ENCODE measurements at places on chromosomes 5 and 9.
A peak's percentile ranks its signal among the peaks of the same experiment; 100 is the strongest.

DNA sequence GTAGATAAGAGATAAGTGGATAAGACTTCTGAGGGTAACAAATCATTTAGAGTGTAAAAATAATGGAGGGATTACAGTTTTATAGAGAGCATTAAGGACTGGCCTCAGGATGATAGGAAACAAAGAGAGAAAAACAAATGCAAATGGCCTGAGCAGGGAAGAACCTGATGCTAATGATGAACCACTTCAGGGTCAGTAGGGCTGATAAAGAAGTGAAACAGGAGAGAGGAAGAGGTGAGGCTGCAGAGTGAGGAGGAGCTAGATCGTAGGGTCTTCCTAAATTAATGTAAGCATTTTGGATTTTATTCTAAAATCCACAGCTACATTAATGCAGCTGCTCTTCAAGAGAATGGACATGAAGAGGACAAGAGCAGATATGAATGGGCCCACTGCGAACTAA lies 698.0 kb upstream of the MEF2C start:
- DNase-seq: no peak

GRCh38 chr5:63050916-63051315 lies 472.3 kb downstream of the LRRC70 start:
- DNase-seq: peak; percentile 74

DNA sequence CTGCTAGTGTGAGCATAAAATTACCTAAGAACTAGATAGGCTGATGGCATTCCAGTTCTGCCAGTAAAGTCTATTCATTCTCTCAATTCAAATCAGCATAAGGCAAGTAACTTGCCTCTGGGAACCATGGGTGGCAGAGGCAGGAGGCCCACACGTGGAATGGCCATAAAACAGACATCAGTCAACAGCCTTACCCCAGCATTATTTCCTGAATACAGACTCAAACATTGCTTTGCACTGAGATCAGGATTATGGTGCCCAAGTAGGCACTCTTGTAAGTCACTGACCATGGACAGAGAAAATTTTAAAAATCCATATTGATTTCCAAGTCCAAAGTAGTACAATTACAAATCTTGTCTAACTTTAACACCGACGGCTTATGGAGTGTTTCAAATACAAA lies 157.7 kb downstream of the NR2F1-AS1 start:
- DNase-seq: no peak

GRCh38 chr5:130496215-130496614 lies 592.0 kb downstream of the CHSY3 start:
- no peak for DNase-seq

DNA sequence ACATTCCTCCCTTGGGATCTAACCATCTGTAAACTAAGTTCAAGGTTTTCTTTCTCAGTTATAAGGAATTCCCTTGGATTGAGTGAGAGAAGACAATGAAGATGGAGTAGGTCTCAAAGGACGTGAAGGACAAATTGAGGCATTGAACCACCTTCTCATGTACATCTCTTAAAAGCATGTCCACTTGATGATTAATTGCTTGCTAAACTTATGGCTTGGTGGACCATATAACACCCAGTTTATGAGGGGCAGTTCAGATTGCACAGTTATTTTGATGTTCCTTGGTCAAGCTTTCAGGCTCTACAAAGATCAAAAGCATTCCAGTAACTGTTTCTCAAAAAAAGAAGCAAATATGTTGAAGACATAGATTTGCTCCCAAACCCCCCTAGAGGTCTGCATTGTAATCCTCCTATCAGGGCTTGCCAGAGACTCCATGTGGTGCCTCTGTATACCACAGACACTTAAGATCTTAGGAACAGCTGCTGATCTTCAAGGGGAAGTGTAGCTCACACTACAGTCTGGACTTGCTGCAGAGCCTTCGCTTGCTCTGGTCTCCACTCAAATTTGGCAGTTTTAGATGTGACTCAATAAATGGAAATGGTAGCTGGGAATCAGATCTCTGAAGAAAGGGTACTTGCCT lies 56.9 kb upstream of the ALDH1A1 start:
- DNase-seq: peak; percentile 91

DNA sequence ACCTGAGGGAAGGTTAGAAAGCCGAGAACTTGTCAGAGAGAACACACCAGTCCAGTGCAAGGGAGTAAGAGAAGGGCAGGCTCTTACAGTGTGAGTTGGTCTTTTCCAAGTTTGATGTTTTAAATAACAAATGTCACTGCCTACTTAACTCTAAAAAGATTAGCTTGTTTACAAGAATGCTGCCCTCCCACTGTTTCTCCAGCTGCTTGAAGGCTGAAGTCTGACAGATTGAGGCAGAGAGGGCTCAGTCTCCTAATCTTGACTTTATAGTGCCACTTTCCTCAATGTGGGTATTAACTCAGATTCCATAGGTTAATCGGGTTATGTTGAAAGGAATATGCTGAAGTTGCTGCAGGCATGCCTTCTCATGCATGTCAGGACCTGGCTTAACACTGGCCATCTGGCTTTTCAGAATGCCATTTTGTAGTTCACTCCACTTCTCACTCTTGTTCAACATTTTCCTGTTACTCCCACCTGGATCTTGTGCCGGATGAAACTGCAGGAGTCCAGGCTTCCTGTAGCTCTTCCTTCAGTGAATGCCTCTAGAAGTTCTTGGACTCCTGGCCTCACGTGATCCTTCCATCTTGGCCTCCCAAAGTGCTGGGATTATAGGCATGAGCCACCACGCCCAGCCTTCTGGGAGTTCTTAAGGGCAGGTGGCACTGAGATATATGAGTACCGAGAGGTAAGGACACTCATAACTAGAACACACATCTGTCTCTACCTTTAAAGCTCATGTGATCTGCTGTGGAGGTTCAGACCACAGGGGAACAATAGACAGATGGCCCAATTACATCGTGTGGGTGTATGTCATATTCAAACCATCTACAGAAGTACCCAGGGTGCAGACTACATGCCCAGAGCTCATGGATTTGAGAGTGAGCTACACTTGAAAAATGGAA lies 249.7 kb downstream of the ARHGAP26 start:
- no peak for DNase-seq

GRCh38 chr9:72597181-72597517 lies 75.7 kb downstream of the TMC1 start:
- no peak for DNase-seq

DNA sequence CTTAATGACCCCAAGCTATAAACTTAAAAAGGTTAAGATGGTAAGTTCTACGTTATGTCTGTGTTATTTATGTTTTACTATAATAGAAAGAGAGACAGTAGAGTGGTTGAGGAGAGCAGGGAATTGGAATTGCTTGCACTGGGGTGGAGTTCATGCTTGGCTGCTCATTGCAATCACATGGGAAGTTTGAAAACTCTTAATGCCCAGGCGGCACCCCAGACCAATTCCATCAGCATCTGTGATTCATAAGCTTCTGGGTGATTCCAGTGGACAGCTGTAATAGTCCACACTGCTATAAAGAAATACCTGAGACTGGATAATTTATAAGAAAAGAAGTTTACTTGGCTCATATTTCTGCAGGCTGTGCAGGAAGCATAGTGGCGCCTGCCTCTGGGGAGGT lies 323.9 kb upstream of the MSX2 start:
- no peak for DNase-seq

DNA sequence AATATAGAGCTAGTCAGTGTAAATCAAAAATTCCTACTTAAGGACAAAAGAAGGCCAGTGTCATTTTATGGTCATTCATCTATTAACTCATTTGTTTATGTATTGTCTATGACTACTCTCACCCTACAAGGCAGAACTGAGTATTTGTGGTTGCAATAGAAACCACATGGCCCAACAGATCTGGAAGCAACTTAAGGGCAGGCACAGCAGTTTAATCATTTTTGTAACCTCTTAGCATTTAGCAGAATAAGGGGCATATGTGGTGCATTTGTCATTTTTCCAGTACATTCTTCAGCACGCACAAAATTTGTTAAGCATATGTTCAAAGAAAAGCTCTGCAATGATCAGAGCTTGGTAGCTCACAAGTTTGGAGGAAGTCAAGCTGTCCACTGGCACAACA lies 1.1 kb downstream of the FKBP15 start:
- peak; percentile 37 for DNase-seq

DNA sequence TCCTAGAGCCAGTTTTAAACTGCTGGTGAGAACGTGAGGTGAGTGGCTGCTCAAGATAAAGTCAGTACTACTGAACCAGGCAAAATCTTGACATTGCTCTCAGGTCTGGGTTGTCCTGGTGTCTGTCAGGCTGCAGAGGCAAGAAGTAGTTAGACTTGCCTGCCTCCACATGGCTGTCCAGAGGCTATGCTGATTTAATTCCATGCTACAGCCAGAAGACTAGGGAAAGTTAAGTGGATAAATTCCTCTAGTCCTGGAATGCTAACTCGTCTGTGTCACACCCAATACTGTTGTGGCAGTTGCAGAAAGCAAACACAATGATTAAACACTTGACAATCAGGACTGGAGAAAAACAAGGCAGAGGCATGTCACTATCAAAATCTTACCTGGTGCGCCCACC lies 118.9 kb downstream of the ACER2 start:
- no peak for DNase-seq

GRCh38 chr9:115369322-115369957 lies 251.5 kb upstream of the TNC start:
- DNase-seq: peak; percentile 9

- DNase-seq: no peak
These were observed 394.0 kb downstream of the DMRTA1 start for GRCh38 chr9:22840641-22841040.

- no peak for DNase-seq
These were observed 185.2 kb downstream of the CETN3 start for GRCh38 chr5:90224342-90224741.

DNA sequence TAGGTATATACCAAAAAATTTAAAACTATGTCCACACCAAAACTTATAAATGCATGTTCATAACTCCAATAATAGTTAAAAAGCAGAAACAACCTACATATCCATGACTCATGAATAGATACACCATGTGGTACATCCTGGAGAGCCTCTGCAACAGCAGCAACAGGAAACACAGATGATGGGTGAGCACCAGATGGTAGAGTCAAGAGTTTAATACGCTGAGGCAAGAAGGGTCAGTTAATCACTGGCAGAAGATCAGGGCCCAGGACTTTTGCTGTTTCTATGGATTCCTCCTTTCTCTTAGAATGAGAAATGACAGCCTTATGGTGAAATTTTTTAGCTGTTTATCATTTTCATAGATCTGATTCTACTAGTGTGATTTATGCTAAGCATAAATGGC lies 351.8 kb upstream of the ADAMTSL1 start:
- DNase-seq: no peak

DNA sequence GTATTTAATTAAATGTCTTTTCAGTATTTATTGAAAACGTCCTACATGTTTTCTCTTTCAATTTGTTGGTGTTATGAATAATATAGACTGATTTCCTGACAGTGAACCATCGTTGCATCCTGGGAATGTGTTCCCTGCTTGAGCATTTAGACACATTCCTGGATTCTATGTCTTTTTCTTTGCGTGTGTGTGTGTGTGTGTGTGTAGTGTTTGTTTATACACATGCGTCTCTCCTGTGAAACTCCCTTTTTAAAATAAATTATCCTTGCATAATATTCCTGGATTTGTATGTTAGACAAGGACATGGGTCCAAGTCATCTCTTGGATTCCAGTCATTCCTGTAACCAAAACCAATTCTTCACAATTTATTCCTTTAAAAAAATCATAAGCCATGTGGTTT lies 153.4 kb downstream of the HSPA4 start:
- DNase-seq: no peak

- no peak for DNase-seq
These were observed 501.7 kb downstream of the ARHGEF28 start for GRCh38 chr5:74127381-74128320.

DNA sequence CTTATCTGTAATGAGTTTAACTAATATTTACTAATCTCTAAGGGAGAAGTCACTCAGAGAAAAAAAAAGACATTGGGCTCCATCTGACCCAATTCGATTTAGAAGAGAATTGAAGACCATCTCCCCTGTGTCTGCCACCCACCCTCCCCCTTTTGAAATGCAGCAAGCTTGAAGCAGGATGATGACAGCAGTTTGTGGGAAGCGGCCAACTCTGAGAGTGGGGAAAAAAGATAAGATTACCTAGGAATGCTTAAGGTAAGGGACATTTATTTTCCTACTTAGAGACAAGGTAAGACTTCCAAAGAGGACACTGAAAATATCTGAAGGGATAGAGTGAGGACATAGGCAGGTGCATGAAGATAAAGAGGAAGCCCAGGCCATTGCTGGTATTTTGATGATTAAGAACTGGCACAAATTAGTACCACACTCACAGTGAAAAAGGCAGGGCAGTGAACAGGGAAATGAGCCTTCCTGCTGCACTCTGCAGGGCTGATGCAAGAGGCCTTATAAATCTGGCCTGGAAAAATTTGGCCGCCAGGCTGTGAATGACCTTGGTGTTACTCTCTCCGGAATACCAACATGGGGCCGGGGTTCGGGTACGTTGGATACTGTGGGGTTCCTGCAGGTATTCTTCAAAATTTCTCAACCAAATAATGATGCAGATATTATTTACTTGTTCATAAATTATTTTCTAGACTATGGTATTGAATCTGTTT lies 42.3 kb downstream of the HTR1A start:
- DNase-seq: no peak

DNA sequence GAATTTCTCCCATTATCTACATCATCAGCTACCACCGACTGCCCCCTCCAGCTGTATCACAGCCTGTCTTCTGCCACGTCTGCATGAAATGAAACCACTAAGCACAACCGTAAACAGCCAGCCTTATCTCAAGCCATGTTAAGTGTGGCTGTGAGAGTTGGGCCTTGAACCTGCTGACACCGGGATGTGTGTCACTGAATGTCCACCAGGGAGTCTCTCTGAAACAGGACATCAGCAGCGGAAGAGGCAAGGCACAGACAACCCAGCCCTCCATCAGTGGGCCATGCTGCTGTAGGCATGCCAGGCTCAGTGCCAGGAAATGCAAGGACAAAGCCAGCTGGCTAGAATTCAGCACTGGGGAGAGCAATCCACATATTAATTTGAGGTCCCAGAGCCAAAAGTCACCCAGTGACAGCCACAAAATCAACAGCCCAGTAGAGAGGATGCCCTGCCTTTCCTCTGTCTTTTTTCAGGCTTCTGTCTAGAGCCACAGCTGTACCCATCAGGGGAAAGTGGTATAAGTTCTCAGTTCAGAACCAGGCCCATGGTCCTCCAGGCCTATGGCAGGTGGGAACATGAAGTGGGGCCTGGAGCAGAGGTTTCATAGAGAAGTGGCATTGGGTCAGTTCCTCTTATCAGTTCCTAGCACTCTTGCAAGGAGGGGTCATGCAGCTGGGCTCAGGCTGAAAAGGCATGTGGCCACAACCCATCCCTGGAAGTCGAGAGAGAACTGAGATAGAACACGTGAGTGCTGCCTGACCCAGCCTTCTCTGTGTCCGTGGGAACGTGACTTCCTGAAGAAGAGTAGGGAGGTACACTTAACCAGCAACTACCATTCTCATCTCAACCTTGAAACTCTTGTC lies 199.4 kb downstream of the ESM1 start:
- peak; percentile 92 for DNase-seq

GRCh38 chr5:111163000-111163399 lies 61.2 kb upstream of the CAMK4 start:
- no peak for DNase-seq

DNA sequence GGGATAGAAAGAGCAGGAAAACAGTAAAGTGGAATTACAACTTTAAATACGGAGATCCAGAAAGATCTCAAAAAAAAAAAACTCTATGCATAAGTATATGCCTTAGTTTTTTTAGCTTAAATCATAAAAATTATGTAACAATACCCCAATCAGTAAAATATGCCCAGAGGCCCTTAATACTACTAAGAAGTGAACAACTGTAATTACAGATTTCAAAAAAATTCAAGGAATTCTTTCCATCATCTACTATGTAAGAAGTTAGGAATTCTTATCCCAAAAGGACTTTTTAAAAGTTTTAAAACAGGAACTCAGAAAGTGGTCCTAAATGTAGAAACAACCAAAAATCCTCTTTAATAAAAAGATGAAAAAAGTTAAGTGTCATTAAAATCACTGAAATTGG lies 111.3 kb downstream of the SSBP2 start:
- no peak for DNase-seq
